ENCODE measurements at places on chromosomes 16 and 17.

- no peak for DNase-seq
Measured at GRCh38 chr16:80006241-80007215, 406.0 kb upstream of the MAF start.

DNA sequence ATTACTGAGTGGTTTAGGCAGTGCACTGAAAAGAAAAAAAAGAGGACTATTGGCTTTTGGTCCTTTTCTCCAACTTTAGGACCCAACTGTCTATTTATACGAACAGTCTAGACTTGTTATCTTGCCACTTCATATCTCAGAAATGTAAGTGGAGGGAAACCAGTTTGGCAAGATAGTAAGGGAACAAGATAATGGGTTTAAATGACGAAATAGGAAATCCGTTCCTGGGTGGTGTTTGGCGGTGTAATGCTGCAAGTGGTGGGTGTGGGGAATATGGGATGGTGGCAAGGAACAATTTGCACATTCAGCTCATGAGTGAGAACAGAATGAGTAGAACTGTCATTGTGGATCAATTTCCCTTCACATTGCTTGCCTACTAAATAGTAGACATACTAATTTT is 44.7 kb downstream of the GRB7 start:
- no peak for DNase-seq

- DNase-seq: peak; percentile 40
Measured at GRCh38 chr16:11682655-11683096, 14.4 kb downstream of the SNN start.

- DNase-seq: no peak
Measured at GRCh38 chr16:27539120-27539519, 10.6 kb downstream of the GTF3C1 start.
